ENCODE measurements at places on chromosomes 1 and 21.

DNA sequence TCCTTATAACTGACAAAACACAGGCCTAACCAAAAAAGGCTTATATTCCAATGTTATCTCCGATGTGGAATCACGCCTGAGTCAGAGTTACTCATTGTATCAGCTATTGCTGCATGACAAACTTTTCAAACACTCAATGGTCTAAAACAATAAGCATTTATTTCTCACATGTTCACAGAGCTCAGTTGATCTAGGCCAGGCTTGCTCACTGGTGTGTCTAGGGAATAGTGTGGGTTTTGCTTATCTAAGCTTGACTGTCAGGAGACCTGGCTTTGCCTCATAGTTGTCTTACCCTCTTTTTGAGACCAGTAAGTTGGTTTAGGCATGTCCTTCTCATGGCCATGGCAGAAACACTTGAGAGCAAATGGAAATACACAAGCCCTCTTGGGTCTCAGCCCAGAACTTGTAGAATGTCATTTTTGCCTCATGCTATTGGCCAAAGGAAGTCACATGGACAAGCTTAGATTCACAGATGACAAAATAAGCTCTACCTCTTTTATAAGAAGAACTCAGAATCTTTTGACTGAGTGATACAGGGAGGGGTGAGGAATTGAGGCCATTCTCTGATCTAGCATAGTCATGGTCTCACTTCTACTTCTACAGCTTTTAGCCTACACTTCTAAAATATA, 130.8 kb downstream of the HMCN1 start:
- peak; percentile 97 for DNase-seq

DNA sequence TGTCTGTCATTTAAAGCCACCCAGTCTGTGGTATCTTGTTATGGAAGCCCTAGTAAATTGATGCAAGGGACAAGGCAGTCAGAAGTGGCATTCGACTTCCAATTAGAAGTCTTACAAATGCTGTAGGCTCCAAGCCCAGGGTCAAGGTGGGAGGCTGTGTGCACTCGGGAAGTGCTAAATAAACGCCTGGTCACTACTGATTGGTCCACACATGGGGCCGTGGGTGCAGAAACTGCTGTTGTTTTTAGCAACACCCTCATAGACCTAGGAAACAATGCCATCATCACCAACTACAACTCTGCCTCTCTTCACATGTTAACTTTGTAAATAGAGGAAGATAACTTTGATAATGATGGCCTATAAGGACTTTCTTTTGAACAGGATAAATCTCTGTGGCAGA, 20.2 kb upstream of the ZBTB21 start:
- DNase-seq, result no peak

DNA sequence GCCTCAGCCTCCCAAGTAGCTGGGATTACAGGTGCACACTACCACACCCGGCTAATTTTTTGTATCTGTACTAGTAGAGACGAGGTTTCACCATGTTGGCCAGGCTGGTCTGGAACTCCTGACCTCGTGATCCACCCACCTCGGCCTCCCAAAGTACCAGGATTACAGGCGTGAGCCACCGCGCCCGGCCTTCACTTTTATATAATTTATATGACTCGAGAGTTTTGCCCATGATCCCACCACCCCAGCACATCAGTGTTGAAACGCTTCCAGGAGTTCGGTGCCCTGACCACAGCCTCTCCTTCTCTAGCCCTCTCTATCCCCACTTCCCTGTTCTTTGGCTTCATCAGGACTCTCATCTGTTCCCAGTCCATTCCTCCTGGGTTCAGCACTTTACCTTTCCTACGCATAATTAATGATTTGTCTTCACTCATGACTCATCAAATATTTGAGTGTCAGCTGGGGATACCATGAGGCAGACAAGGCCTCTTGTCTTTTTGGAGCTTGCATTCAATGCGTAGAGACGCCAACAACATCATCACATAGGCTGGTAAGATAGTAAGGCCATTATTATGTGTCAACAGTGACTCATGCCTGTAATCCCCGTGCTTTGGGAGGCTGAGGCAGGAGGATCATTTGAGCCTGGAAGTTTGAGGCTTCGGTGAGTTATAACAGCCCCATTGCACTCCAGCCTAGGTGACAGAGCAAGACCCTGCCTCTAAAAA, 1.4 kb downstream of the PMF1 start:
- peak; percentile 41 for DNase-seq

DNA sequence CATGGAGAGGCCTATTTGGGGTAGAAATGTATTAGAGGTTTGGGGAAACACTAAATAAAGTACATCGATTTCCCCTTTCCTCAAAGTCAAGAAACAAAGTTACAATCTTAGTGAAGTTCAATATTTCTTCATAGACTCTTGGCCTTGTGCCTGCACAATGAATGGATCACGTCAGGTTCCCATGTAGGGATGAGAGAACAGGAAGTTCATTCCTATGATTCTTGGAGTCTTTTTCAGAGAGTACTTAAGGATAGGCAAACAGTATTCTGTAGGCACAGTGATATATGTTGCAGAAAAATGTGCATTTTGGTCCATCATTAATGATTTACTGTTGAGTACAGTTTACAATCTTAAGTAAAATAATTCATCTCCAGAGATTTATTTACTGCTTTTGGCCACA, 275.5 kb downstream of the RGS7 start:
- no peak for DNase-seq

DNA sequence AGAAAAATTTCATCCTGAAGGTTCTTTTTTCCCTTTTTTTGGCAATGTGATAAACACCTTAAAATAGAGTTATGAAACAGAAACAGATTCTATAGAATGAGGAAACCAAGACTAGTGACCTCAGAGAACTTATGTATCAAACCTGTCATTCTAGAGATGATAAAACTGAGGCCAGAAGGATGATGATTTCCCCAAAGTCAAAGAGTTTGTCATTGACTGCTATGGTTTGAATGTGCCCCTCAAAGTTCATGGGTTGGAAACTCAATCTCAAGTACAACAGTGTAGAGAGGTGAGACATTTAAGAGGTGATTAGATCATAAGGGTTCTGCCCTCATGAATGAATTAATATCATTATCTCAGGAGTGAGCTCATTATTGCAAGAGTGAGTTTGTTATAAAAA, 13.7 kb upstream of the BEND5 start:
- DNase-seq, result no peak

DNA sequence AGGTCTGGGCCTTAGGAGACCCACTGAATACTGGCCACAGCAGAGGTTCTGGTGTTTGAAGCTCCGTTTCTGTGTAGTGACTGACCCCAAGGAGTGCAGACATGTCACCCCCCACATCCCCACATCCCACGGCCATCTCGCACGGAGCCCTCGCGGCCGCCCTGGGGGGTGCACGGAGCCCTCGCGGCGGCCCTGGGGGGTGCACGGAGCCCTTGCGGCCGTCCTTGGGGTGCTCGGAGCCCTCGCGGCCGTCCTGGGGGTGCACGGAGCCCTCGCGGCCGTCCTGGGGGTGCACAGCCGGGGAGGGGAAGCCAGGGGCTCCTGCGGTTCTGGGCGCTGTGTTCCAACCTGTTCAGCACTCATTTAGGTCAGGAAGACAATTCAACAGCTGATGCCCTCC, 68.4 kb downstream of the SCCPDH start:
- no peak for DNase-seq

- DNase-seq, result no peak
Measured at GRCh38 chr1:183024317-183025009, 1.2 kb downstream of the LAMC1 start.

GRCh38 chr1:1556505-1556904, 16.1 kb upstream of the TMEM240 start:
- DNase-seq, result no peak

- DNase-seq, result no peak
Measured at GRCh38 chr21:35340273-35340672, 291.2 kb upstream of the RUNX1 start.

DNA sequence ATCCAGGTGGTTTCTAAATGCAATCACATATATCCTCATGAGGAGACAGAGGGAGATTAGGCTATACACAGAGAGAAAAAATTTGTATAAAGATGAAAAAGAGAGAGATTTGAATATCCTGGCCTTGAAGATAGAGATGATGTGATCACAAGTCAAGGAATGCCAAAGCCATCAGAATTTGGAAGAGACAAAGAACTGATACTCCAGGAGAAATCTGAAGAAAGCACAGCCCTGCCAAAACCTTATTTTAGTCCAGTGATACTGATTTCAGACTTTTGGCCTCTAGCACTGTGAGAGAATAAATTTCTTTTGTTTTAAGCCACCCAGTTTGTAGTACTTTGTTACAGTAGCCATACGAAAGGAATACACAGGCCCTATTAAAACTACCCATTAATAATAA, 33.4 kb downstream of the DOCK7 start:
- no peak for DNase-seq

DNA sequence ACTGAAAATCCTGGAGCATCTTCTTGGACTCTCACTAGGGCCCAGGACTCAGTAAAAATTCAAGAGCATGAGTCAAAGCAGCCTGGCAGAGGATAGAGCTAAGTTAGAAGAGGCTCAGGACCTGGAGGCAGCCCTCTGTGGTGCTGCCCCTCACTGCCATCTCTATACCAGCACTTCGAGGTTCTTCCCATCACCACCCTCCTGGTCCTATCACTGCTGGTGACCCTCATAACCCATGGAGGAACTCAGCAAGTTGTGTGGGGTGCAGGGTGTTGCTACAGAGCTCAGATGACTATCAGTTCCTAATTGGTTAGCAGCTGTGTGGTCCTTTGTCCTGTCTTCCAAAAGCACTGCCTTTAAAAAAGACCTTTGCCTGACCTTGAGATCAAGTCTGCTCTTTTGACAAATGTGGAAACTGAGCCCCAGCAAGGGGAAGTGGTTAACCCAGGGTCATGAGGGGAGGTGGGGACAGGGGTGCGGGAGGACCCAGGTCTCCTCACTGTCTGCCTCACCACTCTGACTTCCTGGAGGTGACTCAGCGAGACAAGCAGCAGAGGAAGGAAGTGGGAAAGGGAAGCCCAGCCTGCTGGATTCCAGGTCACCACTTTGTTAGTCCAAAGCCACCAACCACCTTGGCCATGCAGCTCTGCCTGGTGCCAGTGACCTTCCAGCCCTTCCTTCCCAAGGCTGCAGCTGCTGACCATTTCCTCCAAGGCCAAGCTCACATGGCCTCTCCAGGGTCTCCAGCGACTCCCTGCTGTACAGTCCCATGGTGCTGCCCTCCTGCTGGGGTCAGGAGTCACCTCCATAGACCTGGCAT, 199.4 kb upstream of the EDN2 start:
- DNase-seq, result peak; percentile 41

DNA sequence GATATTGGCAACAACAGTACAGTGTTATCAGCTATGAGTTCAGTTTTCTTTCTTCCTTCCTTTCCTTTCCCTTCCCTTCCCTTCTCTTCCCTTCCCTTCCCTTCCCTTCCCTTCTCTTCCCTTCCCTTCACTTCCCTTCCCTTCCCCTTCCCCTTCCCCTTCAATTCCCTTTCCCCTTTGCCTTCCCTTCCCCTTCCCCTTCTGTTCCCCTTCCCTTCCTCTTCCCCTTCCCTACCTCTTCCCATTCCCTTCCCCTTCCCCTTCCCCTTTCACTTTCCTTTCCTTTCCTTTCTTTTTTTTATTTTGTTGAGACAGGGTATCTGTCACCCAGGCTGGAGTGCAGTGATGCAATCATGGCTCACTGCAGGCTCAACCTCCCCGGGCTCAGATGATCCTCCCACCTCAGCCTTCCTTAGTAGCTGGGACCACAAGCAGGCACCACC, 72.3 kb upstream of the CAPZB start:
- peak; percentile 30 for DNase-seq

GRCh38 chr1:37676281-37677142, 15.8 kb upstream of the CDCA8 start:
- no peak for DNase-seq

DNA sequence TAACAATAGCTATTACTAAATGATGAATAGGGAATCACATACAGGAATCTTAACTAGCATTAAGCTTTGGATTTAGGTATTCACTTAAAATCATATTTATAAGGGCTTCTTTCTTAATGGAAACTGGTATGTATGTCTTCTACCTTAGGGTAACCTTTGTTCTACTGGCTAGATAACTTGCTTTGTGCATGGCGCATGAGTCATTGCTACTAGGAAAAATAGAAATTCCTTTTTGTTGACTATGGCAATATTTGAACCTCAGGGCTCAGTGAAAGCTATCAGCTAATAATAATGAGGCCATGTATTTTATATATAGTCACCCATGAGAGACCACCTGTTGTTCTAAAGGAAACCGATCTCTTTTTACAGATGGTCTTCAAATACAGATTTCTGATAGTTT, 72.5 kb downstream of the RPS6KC1 start:
- peak; percentile 70 for DNase-seq

GRCh38 chr1:241992734-241993133, 6.2 kb downstream of the MAP1LC3C start:
- DNase-seq, result peak; percentile 17

- peak; percentile 72 for DNase-seq
Measured at GRCh38 chr1:32919811-32920733, 18.9 kb upstream of the TMEM54 start.

- DNase-seq, result no peak
Measured at GRCh38 chr21:35521293-35521692, 472.2 kb upstream of the RUNX1 start.

DNA sequence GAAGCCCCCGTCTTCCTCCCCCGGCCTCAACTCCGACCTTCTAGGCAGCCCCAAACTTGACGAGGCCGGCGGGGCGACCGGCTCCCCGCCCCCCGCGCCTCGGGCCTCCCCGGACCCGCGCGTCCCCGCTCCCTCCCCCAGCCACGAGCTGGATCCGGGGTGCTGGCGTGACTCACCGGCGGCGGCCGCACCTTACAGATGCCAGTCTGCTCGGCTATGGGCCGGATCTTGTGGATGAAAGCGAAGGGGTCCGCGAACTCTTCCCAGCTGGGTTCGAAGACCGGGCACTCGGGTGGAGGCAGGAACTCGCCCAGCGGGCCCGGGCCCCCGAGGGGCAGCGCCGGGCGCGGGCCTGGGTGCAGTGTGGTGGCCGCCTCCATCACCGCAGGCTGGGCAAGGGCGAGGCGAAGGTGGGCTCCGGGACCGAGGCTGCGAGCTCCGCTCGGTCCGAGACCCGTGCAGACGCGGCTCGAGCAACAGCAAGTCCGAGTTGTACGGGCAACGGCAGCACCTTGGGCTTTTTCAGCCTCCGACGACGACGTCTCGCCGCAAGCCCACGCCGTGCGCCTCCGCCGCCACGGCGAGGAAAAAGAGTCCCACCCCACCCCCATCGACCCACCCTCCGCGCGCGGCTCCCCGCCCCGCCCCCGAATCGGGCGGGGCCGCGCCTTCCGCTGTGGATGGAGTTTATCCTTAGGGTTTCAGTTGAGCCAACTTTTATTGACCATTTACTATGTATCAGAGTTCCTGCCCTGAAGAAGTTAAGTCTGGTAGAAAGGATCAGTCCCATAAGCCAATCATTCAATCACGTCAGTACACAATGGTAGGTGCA, at the start of gene KDM5B:
TSS of gene KDM5B (minus strand) at position 496 of the 832 bp plus-strand sequence. CDS start at position 380, 116 bp downstream.
- peak; percentile 78 for DNase-seq

GRCh38 chr1:165369255-165369848, 12.8 kb upstream of the LMX1A start:
- peak; percentile 21 for DNase-seq

- peak; percentile 76 for DNase-seq
Measured at GRCh38 chr1:224579526-224579925, 36.6 kb upstream of the CNIH3 start.

DNA sequence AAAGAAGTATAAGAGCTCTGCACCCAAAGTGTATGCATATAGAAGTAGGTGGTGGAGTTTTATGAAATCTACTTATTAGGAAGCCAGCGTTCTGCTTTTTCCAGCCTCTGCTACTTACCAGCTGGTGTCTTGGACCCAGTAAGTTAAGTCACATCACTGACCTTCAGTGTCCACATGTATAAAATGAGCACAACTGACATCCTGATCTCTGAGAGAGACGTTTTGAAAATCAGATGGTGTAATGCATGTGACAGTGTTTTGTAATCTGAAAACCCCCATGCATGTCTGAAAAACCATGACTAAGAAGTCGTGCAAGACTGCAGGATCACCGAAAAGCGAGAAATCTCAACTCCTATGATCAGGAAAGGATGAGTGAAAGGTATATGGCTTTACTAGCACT, 2.0 kb downstream of the CR1 start:
- DNase-seq, result no peak
